Kidney (tissue), 22 donors: ENCODE measurements at places on chromosomes 3 and 15. TPM values are rescaled to one million over a fixed set of nuclear protein-coding genes. Genes with fewer than 3 reads are reported as not detected.

FGF12 gene
- total RNA-seq: 1.8 TPM

DNA sequence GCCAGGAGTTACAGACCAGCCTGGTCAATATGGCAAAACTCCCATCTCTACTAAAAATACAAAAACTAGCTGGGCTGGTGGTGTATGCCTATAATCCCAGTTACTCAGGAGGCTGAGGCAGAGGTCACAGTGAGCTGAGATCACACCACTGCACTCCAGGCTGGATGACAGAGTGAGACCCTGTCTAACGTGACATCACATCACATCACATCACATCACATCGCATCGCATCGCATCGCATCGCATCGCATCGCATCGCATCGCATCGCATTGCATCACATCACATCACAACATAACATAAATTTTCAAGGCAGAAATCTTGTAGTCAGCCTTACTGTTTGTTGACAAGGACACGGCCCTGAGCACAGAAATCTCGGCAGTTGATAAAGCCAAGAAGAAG lies 44.4 kb downstream of the RBM6 start:
- no peak overlapping the region for H3K4me3 ChIP-seq
- no peak for DNase-seq
- no peaks in the 10 kb centered on the region for H3K27me3 ChIP-seq
- peaks cover 7% of the 10 kb centered on the region for H3K36me3 ChIP-seq
- no peak overlapping the region for H3K27ac ChIP-seq

- no peak for DNase-seq
- H3K27ac ChIP-seq: no peak overlapping the region
- H3K4me1 ChIP-seq: no peaks in the 10 kb centered on the region
- no peaks in the 10 kb centered on the region for H3K27me3 ChIP-seq
- H3K4me3 ChIP-seq: no peak overlapping the region
Measured at GRCh38 chr3:170499562-170500156, 81.0 kb downstream of the CLDN11 start.

DNA sequence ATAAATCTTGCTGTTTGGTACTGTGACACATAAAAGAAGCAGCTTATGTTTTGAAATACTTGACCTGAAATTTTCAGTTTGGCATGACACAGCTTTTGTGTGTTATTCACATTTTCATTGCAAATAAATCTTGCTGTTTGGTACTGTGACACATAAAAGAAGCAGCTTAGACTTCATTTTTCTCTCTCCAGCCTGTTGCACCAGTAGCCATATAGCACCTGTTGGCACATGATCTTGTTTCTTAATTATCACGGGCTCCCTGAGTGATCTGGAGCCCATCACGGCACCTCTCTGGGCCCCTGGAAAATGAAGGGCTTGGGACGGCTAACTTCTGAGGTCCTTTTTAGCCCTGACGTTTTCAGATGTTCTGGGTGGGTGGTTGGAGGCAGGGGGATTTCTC lies 77.4 kb upstream of the SLCO3A1 start:
- DNase-seq: no peak
- H3K27me3 ChIP-seq: no peaks in the 10 kb centered on the region
- no peaks in the 10 kb centered on the region for H3K36me3 ChIP-seq
- H3K4me3 ChIP-seq: no peak overlapping the region
- H3K27ac ChIP-seq: no peak overlapping the region
- H3K4me1 ChIP-seq: no peaks in the 10 kb centered on the region
